ENCODE measurements at places on chromosomes 7 and 10.

GRCh38 chr10:44990965-44991364 lies 9.8 kb upstream of the ZNF22 start:
- no peak for DNase-seq

DNA sequence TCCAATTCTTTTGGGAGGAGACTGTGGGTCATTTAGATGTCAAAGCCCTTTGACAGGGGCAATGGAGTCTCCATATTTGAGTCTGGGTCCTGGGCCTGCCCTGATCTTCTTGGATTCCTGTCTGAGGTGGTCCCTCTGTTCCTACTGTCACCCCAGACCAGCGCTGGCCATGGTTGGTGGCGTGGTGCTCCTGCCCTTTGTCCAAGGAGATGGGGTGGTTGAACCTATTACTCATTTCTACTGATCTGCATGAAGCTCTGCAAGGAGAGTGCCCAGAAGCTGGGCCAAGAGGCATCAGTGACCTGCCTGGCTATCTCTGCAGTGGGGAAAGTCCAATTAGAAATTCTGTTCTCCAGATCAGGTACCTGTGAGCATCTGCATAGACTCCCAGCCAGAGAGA lies 355.6 kb upstream of the NUPR2 start:
- no peak for DNase-seq

DNA sequence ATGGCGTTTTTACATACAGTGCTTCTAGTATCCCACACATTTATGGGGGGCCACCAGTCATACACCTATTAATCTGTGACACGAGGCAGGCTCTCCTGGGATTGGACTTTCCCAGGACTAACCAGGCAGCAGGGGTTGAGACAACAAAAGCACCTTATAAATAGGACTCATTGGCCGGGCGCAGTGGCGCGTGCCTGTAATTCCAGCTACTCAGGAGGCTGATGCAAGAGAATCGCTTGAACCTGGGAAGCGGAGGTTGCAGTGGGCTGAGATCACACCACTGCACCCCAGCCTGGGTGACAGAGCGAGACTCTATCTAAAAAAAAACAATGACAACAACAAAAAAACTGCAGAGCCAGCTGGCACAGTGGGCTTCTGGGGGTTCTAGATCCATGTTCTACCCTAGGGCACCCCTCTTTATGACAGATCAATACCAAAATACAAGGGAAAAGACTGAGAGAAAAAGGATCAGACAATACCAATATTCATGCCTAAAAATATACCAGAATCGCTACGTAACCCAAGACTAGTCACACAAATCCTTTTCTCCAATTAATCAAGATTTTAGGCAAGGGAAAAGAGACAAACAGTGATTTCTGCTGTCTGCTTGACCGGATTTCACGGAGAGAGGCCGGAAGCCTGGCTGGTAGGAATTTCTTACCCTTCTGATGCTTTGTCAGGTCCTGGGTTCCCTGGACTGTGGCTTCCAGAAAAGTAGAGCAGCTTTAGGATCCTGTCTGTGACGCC lies 98.4 kb upstream of the CCNY start:
- no peak for DNase-seq

DNA sequence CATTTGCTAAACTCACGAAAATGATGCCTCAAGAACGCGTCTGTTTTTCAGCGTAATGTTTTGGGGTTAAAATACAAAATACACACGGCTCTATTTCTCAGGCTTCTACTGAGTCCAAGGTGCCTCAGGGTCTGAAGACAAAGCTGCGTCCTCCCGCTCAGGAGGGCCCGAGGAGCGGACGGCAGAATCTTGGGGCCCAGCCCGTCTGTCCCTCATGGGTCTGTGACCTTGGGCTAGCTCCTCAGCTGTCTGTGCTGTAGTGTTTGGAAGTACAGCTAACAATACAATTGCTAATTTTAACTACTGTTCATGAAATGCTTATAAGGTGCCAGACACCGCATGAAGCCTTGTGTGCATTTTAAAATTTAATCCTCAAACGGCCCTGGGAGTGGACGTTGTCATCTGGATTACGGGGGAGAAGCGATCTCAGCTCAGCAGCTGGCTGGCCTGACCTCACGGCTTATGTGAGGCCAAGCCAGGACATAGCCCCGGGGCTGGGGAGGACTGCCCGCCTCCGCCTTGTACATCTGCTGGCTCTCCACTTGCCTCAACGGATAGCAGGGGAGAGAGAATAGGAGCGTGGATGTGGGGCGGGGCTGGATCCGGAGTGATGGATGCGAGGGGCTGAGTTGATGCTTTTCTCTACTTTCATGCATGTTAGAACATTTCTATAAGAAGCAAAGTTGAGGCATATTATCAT lies 357.4 kb downstream of the GLRX3 start:
- DNase-seq: no peak

- no peak for DNase-seq
Measured at GRCh38 chr7:82699773-82700186, 256.2 kb upstream of the CACNA2D1 start.

DNA sequence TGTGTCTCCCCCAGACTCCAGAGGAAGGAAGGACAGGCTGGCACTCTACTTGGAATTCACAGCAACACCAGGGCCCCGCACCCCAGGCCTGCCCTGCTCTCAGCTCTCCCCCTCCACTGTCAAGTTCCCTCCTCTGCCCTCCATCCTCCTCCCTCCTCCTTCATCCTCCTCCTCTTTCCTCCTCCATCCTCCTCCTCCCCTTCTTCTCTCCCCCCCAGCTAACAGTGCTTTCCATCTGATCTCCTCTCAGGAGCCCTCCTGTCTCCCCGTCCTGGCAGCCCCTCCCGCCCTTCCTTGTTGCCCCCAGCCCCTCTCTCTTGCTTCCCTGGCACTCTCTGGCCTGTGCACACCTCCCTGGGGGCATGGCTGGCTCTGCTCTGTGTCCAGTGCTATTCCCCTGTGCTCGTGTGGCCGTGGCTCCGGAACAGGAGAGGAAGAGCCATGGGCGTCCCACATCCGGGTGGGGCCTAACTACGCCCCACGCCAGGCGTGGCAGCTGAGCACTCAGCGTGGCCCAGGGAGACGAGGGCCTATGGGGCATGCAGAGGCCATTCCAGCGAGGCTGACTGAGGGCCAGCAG lies 64.2 kb downstream of the PWWP2B start:
- no peak for DNase-seq

DNA sequence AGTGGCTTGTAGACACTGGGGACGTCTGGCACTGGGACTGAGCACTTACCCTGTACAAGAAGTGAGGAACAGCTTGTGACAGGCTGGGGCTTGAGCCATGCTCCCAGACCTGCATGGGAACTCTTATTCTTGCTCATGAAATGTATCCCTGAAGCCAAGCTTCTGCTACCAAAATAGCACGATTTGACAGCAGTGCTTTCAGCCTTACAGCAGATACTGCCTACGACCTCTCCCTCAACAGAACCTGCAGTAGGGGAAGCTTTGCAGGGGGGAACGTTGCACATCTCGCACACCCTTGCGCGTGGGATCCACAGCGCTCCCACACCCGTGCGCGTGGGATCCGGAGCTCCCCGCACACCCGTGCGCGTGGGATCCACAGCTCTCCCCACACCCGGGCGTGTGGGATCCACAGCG lies 88.0 kb downstream of the CREM start:
- no peak for DNase-seq

DNA sequence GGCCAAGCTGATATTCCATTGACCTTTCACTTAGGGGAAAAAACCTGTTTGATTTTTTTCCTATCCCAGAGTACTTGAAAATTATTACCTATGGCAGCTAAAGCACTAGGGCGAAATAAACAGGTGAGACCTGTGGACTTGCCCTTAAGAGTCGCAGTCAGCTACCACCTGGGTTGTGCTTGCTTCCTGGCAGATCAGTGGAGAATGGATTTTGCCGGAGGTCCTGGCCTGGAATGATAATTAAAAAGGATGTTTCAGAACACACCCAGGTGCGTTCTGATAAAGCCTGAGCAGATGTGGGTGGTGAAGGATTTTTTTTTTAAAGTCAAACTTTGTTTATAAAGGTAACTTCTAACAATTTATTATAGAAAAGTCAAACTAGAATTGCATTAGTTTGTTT lies 59.1 kb downstream of the AUTS2 start:
- no peak for DNase-seq

DNA sequence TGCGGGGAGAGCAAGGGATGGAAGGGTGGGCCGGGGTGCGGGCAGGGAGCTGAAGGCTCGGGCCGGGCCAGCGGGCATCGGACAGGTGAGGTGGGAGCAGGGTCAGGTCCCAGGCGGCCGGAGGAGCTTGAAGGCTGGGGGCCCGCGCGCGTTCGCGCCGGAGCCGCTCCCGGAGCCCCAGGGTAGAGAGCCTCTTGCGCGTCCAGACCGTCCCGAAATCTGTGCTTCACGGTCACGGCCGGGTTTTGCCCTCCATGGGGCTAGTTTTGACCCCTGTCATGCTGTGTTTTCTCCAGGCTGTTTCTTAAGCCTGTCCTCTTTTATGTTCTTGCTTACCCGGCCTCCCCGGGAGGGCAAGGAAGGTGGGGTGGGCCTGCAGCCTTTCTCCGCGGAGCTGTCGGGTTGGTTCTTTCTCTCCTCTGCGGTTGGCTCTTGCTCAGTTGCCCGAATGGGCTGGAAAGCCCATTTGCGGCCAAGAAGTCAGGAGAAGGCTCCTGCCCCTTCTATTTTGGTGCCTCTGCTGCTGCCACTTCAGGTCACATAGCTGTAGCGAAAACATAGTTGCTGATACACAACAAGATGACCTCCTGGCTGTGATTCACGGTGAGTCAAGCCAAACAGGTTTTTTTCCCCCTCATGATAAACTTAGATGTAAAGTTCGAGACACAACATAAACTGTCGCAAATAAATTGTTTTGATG lies 650 bp downstream of the UBE2D1 start:
- peak; percentile 14 for DNase-seq

- DNase-seq: peak; percentile 95
Measured at GRCh38 chr7:867001-867405, 9.4 kb upstream of the GET4 start.

DNA sequence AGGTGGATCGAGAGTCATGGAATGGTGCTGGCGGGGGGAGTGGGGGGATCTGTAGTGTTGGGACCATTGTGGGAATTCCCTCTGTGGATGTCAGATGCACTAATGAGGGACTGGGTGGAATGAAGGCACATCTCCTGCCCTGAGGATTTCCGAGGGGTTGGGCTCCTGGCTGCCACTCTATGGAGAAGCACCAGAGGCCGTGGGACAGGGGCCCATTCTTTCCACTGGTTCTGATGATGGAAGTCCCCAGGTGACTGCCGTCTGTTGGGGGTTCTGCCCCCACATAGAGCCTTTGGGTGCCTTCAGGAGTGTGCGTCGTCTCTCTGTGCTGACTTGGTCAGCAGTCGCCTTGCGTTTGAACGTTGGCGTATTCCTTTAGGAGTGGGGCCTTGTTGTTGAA lies 202.9 kb downstream of the GLRX3 start:
- no peak for DNase-seq

DNA sequence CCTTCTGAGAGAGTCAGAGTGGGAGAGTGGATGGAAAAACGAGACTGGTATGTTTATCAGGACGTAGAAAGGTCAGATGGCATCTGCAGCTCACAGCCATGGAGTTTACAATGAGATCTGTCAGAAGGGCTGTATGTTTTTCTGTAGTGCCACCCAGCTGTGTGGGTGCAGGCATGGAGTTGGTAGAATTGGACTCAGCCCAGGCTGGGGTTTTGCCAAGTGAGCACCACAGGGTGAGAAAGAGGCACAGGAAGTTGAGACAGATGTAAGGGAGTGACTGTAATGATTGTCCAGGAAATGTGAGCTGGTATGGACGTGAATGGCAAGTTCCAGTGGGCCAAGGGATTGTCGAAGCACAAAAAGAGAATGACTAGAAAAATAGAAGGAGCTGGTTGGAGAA lies 9.1 kb upstream of the ZYX start:
- DNase-seq: no peak

DNA sequence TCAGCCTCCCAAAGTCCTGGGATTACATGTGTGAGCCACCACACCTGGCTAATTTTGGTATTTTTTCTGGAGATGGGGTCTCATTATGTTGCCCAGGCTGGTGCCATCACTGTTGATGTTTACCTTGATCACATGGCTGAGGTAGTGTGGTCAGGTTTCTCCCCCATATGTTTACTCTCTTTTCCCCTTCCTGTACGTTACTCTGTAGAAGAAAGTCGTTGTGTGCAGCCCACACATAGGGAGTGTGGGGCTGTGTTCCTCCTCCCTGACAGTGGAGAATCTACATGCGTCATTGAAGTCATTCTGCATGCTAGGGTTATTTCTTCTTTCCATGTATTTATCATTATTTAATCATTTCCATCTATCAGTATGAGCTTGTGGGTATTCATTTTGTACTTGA lies 16.3 kb upstream of the ORAI2 start:
- DNase-seq: no peak

- peak; percentile 52 for DNase-seq
Measured at GRCh38 chr7:35424869-35425495, 171.1 kb upstream of the TBX20 start.

DNA sequence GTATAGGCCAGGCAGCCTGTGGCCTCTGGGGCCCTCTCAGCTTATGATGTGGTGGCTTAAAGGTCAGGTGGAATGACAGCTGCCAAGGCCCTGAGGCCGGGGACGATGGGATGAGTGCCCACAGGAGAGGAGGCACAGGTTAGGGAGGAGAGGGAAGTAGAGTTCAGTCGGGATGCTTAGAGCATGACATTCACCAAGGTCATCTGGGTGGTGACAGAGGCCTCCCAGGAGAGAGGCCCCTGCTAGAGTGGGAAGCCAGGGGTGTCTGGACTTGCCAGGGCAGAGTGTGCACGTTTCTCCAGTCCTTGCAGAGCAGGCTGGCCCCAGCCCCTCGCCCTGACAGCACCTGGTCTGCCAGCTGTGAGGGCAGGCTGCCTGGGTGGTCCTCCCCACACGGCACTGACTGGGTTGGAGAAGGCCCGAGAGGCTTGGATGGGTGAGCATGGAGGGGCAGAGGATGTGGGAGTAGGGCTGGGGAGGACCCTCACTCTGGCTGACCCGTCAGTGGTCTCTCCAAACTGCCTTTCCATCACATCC lies 1.5 kb downstream of the CALHM1 start:
- no peak for DNase-seq

DNA sequence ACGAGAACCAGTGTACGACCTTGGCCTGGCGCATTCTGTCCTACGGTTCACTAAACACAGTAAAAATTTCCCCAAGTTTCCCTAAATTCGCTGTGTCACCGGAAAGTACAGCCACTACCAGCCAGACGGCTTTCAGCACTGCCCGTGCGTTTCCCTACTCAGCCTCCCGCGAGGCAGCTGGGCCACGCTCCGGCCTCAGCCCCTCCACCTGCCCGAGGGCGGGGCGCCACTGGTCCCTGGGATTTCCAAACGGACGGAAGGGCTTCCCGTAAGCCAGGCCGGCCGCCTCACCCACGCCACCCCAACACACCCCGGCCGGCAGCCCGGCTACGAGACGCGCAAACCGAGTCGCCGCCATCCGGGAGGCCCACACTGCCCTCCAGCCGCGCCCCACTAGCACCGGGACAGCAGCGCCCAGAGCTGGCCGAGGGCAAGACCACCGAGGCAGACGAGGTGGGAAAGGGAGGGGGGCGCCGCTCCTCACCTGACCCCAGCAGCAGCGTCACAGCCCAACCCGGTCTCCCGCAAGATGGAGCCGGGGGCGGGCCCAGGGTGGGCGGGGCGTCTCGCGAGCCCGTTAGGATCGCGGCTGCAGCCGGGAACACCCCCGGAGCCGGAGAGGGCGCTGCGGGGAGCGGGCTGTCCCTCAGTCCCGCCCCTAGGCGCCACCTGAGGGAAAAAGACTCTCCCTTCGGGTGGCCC lies at the start of gene ANXA7:
TSS of gene ANXA7 (minus strand) at position 531 of the 702 bp plus-strand sequence. CDS start 13,202 bp downstream, outside the sequence.
- peak; percentile 97 for DNase-seq

GRCh38 chr7:101804088-101804963 lies 13.1 kb upstream of the CUX1 start:
- DNase-seq: no peak
